ENCODE measurements at places on chromosomes 13 and 19.

GRCh38 chr13:94327318-94327717 is 152.2 kb downstream of the DCT start:
- DNase-seq = no peak

DNA sequence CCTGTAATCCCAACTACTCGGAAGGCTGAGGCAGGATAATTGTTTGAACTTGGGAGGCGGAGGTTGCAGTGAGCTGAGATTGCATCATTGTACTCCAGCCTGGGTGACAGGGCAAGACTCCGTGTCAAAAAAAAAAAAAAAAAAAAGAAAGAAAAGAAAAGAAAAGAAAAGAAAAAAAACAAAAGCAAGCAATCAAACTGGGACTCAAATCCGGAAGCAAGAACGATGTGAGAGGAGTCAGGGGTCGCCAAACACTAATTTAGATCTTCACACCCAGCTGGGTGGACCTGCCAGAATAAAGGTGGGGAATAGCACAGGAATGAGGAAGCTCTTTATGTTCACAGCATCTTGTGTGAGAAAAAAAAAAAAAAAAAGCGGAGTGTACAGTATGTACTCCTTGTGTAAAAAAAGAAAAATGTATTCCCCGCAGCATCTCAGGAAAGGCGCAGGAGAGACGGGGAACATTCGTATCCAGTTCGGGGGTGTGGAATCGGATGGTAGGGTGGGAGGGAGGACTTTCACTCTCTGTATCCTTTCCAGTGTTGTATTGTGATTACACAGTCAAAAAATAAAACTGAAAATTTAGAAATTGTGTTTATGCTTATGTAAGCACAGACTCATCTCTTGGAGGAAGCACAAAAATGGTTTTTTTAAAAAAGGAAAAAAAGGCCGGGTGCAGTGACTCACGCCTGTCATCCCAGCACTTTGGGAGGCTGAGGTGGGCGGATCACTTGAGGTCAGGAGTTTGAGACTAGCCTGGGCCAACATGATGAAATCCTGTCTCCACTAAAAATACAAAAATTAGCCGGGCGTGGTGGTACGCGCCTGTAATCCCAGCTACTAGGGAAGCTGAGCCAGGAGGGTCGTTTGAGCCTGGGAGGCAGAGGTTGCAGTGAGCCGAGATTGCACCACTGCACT is 7.6 kb downstream of the DNAJB1 start:
- no peak for DNase-seq

- no peak for DNase-seq
Measured at GRCh38 chr13:33178209-33178840, 107.2 kb downstream of the STARD13 start.

DNA sequence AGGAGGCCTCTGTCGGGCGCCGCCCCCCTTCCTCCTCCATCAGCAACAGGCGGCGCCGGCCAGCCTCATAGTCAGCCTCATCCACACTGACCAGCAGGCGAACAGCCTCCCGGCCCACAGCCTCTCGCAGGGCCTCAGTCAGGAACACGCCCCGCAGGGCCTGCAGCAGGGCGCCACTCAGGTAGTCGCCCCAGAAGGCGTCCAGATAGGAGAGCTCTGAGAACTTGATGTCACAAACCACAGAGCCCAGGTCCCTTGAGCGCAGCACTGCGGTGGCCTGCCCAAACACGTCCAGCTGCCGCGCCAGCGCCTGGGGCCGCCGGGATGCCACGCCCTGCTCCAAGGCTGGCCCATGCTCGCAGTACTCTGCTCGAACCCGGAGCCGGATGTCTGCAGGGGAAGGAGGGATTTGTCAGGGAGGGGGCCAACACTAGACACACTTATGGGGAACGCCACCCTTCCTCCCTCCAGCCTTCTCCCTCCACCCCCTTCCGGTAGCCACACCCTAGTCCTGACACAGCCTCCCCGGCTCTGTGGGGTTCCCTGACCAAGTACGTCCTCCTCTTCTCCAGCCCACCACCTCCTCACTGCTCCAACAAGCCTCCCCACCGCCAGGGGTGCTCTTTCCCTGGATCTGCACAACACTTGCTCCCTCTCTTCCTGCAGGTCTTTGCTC is 17.9 kb downstream of the DEDD2 start:
- no peak for DNase-seq

GRCh38 chr19:30309905-30310601 is 62.1 kb upstream of the ZNF536 start:
- DNase-seq = no peak
